Activated CD4-positive, alpha-beta T cell treated with anti-CD3 and anti-CD28 coated beads, Interleukin-2, Interleukin-6, amounts not matched to agents 100 ng/mL and 50 ng/mL, durations not matched to agents 16 hours and 8 hours (primary cell): ENCODE measurements at places on chromosomes 16 and 17.

DNA sequence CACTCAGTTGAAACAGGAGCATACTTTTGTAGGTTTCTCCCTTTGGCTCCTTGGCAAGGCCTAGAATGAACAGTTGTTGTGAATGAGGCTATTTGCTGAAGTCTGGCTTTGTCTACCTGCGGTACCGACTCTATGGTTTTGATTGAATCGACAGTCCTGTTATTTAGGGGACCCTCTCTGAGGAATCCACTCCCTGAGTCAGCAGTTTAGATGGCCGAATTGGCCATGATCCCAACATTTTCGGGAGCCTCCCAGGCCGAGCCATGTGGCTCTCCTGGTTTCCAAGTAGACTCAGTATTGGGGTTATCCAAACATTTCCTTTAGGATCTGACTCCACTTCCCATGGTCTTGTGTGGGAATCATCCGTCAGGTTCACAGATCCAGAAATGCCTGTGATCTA is 394.8 kb upstream of the MAF start:
- no peak for DNase-seq

DNA sequence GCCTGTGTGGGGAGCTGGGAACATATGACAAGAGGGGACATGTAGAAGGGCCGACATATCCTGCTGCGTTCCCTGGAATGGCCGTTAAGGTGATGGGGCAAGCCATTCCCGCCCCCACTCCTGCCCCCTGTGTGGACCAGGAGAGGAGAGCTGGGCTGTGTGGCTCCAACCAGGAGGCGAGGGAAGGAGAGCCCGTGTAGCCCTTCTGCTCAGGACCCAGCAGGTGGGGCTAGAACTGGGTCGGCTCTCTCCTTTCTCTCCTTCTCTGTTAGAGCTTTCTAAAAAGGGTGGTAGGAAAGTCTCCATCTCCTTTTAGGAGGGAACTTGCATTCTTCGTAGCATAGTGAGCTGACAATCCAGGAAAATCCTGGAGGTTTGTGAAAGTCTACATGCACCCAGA is 12.8 kb downstream of the SPHK1 start:
- no peak for DNase-seq

DNA sequence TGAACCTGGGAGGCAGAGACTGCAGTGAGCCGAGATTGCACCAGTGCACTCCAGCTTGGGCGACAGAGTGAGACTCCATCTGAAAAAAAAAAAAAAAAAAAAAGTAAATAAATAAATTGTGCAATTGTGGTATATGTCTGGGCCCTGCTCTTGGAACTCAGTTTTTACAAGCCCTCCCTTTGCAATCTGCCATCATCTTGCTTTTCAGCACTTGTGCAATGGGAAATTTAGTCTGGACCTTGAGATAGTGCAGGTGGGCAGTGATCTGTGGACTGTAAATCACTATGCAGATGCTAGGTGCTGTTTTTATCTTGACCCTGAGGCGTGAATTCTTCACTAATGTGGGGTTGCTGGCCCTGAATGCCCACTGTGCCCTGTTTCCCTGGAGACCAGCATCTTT is 6.5 kb upstream of the RAP1GAP2 start:
- DNase-seq: no peak

DNA sequence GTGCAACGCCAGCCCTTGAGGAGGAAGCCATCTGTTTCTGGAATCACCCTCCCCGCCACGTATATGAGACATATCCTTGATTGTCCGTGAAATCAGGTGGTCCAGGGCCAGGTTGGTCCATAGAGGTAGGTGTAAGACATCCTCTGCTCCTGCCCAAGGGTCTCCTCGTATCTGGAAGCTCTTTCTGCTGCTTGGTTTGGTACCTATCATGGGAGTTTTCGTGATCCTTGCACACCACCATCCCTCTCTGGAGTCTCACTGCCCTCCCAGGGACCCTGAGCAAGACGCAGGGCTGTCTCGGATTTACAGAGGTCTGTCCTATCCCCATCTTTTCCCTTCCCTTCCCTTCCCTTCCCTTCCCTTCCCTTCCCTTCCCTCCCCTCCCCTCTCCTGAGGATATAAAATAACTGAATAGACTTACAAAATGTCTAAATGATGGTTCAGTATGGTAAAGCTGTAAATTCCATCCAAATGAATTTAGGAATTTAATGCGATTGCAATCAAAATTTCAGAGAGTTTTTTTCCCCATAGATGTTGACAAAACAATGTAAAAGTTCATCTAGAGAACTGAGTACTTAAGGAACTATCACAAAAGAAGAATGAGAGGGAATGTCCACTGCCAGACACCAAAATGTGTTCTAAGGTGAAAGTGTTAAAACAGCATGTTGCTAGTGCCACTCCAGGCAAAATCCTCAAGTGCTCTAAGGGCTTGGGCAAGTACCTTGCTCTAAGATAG is 2.0 kb upstream of the CCDC42 start:
- peak; percentile 4 for DNase-seq
